ENCODE measurements at places on chromosomes 2 and 18. TPM values are rescaled to one million over a fixed set of nuclear protein-coding genes. Genes with fewer than 3 reads are reported as not detected.

Gene UPP2
- total RNA-seq: not detected

Gene ARMC9
- total RNA-seq: 2.0 TPM

Gene DSC3
- total RNA-seq: not detected

Gene DCC
- not detected for total RNA-seq

Gene IL36B
- not detected for total RNA-seq

Gene ADAM23
- total RNA-seq: 0.22 TPM

Gene SPP2
- not detected for total RNA-seq

Gene PLCD4
- 0.45 TPM for total RNA-seq

Gene NEU4
- not detected for total RNA-seq

Gene TUBA4B
- total RNA-seq: not detected

Gene ABI2
- 41.5 TPM for total RNA-seq

Gene RAB6D
- not detected for total RNA-seq

Gene ARHGEF33
- 0.69 TPM for total RNA-seq

Gene SIX3
- not detected for total RNA-seq

Gene HOXD9
- total RNA-seq: not detected

Gene CXCR4
- 243 TPM for total RNA-seq

Gene MYOM1
- 1.7 TPM for total RNA-seq

Gene SP5
- not detected for total RNA-seq

Gene LYG1
- 3.6 TPM for total RNA-seq

Gene PECR
- total RNA-seq: 28.2 TPM

Gene YWHAQ
- 141 TPM for total RNA-seq

Gene ERICH2
- total RNA-seq: not detected

Gene BCL11A
- 6.8 TPM for total RNA-seq
